GM20000 (cell line): ENCODE measurements at places on chromosomes 7 and 10.

DNA sequence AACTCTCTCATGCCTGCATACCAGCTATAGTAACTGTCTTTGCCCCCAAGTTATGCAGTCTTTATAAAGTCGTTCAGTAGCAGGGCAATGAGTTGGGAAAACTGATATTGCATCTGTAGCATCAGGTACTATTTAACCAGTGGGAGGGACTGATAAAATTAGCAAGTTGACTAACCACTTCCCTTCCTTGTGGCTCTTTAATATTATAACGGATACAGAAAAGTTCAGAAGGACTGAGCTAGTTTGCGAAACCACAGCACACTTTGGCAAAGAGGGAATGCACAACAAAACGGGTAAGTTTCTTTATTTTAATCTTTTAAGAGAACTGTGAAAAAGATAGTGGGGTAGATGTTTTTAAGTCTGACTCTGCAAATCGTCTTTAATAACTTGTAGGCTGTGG is 205.3 kb upstream of the HDAC9 start:
- DNase-seq = no peak

- DNase-seq = no peak
These were observed 51.7 kb downstream of the XRCC2 start for GRCh38 chr7:152624228-152624627.

GRCh38 chr10:11304906-11305585 is 287.4 kb downstream of the CELF2 start:
- no peak for DNase-seq

DNA sequence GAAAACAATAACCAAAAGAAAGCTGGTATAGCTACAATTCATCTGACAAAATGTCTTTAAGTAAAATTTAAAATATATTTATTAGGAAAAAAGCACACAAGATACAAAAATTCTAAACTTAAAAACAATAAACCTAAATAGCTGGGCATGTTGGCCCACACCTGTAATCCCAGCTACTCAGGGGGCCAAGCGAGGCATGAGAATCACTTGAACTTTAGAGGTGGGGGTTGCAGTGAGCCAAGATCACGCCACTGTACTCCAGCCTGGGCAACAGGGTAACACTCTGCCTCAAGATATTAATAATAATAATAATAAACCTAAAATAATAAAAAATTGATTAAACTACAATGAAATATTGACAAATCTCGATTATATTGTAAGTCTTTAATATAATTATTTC is 77.8 kb upstream of the PDK4 start:
- no peak for DNase-seq

DNA sequence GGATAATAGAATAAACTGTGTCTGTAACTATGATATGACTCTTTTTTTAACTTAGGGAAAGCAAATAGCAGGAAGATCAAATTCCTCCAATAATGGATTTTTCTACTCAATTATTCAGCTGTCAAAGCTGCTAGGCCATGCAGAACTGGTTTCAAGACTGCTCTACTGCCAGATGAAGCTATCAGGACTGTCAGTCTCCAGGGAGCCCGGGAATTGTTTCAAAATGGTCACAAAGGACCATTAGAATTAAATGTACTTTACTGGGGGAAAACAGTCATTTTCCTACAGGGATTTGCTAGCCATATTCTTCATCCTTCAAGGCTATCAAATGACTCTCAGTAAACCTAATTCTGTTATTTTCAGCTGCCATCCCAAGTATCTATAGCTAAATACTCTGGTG is 276.3 kb downstream of the LHFPL3 start:
- DNase-seq = no peak

DNA sequence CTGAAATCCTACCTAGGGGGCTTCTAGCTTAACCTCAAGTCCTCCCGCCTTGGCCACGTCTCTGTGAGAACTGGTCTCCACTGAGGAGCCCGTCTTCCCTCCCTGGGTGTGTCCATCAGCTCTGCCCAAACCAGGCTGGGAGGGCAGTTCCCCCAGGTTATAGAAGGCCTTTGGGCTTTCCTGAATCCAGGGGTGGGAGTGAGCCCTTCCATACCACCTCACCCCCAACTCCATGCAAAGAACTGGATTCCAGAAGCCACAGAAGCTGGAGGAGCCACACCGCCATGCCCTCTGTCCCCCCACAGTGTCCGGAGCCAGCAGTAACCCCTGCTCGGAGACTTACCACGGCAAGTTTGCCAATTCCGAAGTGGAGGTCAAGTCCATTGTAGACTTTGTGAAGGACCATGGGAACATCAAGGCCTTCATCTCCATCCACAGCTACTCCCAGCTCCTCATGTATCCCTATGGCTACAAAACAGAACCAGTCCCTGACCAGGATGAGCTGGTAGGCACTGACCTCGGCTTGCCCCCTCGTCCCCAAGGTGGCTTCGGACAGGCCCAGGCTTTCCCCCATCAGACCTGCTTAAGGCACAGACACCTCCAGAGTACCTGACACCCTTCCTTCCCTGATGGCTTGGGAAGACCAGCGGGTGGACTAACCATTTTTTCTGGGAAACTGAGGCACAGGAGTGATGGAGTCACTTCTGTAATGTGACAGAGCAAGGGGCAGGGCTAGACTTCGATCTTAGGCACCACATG is 4.7 kb downstream of the CPA1 start:
- no peak for DNase-seq

- no peak for DNase-seq
These were observed 52.6 kb downstream of the BPGM start for GRCh38 chr7:134699021-134699818.

GRCh38 chr7:135409845-135410542 is 99.9 kb downstream of the CNOT4 start:
- no peak for DNase-seq

GRCh38 chr7:2063563-2064260 is 169.0 kb downstream of the MAD1L1 start:
- no peak for DNase-seq

DNA sequence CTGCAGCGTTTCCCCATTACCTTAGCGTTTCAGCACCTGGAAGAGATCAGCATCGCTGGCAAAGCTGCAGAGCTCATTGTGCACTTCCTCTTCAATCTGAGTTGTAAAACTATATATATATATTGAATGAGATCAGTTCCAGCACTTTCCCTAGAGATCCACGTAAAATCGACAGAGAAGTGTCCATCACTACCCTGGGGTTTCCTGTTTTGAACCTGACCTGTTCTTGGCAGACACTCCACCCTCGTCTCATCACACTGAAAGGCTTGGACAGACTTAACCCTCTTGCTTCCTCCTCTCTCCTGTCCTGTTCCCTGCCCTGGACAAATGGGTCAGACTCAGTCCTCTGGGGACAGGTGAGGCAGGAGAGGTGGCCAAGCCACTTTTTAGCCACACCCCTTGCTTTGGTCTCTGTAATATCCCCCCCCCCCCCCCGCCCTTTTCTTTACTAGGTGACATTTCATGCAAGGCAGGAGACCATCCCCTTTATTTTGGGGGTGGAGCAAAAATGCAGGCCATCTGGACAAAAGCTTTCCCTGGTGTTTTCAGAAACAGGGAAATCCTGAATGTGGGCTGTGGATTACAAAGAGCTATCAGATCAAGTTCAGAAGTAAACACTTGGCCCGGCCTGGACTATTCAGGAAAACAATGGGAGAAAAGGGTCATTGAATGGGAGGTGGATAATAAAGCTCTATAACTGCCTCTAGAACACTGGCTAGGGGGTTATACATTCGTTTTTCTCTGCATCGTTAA is 83.7 kb upstream of the KDM7A start:
- DNase-seq = no peak

- DNase-seq = peak; percentile 22
These were observed 648.5 kb upstream of the LRRN3 start for GRCh38 chr7:110442381-110442837.

DNA sequence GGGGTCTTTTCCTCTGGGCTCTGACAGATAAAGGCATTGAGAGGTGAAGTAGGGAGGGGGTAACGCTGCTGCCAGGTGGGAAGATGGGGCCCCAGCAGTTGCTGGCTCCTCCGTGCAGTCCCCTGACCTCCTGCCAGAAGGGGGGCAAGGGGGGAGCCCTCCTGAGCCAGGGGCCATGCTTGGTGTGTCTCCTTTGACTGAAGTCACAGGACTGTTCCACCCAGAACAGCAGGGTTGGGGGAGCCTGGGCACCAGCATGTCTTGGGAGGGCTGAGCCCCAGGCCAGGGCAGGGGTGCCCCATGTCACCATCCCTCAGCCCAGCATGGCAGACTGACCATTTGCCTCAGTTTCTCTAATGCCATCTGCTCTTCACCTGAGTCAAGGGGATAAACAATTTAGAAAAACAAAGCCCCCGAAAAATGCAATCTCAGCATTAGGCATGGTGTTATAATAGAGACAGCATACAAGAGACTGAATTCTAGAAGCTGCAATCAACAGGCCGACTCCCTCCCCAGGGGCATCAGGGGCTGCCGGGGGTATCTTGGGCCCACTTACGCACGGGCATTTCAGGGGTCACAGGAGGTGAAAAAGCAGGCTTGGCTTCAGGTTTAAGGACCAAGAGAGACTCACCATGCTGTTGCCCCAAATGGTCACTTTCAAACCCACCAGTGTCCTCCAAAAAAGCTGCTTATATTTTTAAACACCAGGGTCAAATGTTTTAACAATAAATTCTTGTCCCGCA is 108.6 kb upstream of the GPR26 start:
- no peak for DNase-seq

DNA sequence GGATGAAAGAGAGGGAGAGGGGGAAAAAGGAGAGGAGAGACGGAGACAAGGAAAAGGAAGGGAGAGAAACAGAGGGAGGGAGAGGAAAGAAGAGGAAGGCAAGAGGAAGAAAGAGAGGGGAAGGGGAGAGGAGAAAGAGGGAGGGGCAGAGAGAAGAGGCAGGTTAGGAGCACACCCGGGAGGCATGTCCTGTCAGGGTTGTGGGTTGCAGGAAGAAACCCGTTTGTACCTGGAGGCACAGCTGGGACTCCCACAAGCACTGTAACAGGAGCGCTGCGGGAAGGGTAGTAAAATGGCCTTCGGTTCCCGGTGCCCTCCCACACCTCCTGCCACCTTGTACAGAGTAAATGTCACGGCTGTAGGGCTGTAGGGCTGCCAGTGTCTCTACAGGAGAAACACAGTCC is 24.7 kb downstream of the FGFR2 start:
- DNase-seq = no peak

GRCh38 chr7:108441392-108441955 is 14.8 kb downstream of the NRCAM start:
- no peak for DNase-seq

GRCh38 chr10:129446183-129446581 is 20.9 kb upstream of the MGMT start:
- DNase-seq = no peak

GRCh38 chr10:45001381-45002148 is 842 bp downstream of the ZNF22 start:
- DNase-seq = peak; percentile 84

DNA sequence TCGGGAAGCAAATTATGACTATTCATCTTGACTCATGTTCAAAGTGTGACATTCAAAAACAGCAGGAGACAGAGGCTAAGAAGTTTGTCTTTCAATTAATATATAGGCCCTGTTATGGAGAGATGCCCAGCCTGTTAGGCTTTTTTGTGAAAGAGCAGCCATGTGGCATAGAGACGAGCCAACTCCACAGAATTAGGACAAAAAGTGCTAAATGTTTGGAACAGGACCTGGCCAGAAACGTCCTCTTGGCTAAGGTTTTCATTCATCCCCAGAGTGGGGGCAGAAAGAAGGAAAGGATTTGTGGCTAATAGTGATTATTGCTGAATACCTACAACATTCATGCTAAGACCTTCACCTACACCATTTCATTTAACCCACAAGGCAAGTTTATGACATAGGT is 324.7 kb upstream of the NPVF start:
- no peak for DNase-seq

- no peak for DNase-seq
These were observed 196.8 kb downstream of the REEP3 start for GRCh38 chr10:63718006-63718405.

DNA sequence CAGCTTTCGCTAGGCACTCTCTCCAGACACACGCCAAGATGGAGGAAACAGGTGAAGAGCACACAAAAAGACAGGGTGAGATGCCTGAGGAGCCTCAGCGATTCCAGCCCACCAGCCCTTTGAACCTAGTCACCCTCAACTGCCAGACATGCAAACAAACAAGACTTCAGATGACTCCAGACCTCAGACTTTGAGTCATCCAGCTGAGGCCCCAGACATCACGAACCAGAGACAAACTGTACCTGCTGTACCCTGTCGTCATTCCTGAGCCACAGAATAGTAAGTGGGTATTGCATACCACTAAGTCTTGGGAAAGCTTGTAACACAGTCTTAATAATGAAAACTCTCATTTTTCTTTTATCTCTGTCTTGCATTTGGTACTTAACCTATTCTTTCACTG is 126.6 kb upstream of the LSM8 start:
- no peak for DNase-seq

DNA sequence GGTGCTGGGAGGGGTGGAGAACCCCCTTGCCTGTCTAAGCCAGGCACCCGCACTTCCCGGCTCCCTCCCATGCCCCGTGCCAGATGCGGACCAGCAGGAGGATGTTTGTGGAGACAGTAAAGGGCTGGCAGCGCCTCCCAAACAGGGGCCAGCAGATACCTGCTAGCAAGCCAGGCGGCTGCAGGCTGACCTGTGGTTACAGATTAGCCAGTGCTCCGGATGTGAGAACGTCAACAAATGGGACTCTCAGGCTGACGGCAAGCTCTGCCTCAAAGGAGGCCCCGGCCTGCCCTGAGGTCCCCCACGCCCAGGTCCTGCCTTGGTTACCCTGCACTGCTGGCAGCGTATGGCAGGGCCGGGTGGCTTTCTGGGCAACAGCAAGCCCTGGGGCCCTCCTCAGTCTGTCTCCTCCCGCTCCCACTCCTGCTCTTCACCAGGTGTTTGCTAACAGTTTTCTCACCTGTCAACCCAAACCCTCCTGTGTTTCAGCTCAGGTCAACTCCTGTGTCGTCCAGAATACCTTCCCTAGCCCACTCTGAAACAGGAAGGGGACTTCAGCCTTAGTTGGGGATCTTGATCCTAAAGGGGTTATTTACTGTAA is 85.4 kb downstream of the NEURL1 start:
- DNase-seq = peak; percentile 83

GRCh38 chr7:81503336-81503735 is 266.5 kb downstream of the HGF start:
- DNase-seq = no peak

- DNase-seq = no peak
These were observed 35.7 kb upstream of the FGL2 start for GRCh38 chr7:77235276-77235675.

DNA sequence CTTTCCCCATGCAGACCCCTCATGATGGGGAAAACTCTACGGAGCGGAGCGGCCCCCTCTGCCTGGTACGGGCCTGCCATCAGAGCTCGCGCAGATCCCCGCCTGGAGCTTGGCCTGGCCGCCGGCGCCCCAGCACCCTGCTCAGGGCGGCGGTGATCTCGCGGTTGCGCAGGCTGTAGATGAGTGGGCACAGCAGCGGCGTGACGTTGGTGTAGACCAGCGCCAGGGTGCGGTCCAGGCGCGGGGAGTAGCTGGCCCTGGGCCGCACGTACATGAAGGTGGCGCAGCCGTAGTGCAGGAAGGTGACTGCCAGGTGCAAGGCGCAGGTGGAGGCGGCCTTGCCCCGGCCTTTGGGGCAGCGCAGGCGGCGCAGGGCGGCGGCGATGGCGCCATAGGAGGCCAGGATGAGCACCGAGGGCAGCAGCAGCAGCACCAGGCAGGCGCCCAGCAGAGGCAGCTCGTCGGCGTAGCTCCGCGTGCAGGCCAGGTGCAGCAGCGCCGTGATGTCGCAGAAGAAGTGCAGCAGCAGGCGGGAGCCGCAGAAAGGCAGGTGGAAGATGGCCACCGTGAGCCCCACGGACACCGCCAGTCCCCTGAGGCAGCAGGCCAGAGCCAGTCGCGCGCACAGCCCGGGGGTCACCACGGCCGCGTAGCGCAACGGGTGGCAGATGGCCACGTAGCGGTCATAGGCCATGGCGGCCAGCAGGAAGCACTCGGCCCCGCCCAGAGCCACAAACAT is 33.4 kb downstream of the TAS2R41 start:
- DNase-seq = no peak
